Stimulated activated CD4-positive, alpha-beta T cell treated with anti-CD3 and anti-CD28 coated beads, Interleukin-1b, Interleukin-23, amount 100 ng/mL, for 48 hours (primary cell): ENCODE measurements at places on chromosomes 2 and 18.
A peak's percentile ranks its signal among the peaks of the same experiment; 100 is the strongest.

DNA sequence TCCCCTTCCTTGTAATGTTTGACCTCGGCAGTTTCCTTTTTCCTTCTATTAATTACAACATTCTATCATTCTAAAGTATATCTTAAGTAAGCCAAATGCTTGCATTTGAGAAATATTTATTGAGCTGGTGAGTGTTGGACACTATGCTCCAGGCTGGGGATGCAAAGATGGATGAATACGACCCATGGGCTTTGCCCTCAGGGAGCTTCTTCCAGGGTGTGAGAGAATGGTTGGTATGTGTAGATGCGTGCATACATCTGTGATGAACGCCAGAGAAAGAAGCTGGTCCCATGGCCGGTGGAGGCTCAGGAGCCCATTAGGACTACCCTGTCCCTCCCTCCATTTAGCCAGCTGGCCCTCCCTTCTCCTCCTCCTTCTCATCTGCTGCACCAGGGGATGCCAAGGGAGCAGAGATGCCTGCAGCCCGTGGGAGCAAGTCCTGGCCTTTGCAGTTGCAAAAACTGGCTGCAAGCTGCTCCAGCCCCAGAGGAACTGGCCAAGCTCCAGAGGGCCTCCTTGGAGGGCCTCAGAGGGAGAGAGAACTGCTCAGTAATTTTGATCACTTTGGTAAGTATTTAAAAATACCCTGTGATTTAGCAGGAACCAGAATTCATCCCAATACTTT, 65.7 kb upstream of the FOSL2 start:
- DNase-seq: no peak

GRCh38 chr2:13240789-13241487, 524.2 kb downstream of the TRIB2 start:
- no peak for DNase-seq

- no peak for DNase-seq
Observed at GRCh38 chr2:98775146-98775986, 44.4 kb upstream of the MGAT4A start.

- no peak for DNase-seq
Observed at GRCh38 chr2:73350035-73350691, 35.5 kb upstream of the ALMS1 start.

DNA sequence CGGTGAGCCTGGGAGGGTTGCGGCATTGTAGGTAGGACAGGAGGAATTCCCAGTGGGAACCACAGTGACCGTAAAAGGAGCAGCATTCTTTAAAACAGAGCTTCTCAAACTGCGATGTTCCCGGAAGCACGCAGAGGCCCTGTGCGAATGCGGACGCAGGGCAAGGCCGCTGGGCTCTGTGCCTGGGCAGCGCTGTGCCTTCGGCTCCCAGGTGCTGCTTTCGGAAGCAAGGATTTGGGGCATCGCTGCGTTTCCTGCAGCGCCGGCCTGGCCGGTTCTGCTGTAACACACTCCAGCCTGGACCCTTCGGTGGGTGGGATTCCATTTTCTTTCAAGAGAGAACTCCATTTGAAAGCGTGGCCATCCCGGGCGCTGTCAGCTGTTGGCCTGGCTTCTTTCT, 118.6 kb downstream of the PTGR3 start:
- DNase-seq: no peak

GRCh38 chr2:144644549-144644948, 124.6 kb upstream of the ZEB2 start:
- DNase-seq: no peak

DNA sequence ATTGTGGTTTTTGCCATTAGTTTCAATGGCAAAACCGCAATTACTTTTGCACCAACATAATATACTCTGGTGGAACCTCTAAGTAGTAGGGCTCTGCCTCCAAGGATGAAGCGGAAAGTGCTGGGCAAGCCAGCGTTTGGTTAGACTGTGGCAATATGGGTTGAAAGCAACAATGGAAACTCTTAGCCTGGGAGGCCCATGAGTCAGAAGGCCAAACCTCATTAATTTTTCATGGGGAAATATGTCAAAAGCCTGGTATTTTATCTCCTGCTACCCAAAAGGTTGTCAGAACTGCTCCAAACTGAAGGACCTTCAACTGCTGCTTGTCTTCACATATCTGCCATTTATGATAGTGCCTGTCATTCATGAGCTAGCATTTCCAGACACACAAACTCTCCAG, 179.1 kb upstream of the CYP26B1 start:
- DNase-seq: no peak

- no peak for DNase-seq
Observed at GRCh38 chr2:52465287-52465686, 1302.3 kb upstream of the CHAC2 start.

DNA sequence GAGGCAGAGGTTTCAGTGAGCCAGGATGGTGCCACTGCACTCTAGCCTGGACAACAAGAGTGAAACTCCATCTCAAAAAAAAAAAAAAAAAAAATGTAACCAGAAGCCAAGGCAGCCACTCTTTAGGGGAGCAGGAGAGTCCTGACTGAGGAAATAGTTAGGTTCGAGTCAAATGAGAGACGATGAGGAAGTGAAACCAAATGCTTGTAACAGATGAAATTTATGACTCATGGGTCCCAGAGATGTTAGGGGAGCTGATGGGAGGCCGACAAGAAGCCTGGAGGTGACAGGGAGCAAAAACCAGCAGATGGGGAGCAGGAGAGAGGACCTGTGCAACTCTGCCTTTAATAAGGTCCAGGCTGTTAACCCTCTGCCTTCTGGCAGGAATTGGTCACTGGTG, 756.1 kb upstream of the DDX18 start:
- no peak for DNase-seq

DNA sequence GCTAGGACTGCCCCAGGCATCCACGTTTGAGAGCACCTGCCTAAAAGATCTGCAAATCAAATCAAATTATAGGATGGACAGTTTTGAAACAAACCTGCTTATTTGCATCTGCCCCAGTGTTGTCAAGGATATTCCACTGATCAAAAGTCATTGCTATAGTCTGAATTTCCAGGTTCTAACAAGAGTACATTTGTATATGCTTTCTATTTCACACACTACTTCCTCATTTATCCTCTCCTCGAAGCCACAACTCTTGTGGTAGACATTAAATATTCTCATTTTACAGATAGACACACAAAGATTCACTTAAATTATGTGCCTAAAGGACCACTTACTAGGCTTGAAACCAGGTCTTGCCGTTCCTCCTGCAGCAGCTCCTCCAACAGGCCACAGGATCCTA, 11.9 kb upstream of the TET3 start:
- DNase-seq: no peak

- no peak for DNase-seq
Observed at GRCh38 chr2:106839849-106840595, 45.9 kb downstream of the ST6GAL2 start.

GRCh38 chr2:19488009-19488691, 129.7 kb upstream of the OSR1 start:
- DNase-seq: peak; percentile 30

DNA sequence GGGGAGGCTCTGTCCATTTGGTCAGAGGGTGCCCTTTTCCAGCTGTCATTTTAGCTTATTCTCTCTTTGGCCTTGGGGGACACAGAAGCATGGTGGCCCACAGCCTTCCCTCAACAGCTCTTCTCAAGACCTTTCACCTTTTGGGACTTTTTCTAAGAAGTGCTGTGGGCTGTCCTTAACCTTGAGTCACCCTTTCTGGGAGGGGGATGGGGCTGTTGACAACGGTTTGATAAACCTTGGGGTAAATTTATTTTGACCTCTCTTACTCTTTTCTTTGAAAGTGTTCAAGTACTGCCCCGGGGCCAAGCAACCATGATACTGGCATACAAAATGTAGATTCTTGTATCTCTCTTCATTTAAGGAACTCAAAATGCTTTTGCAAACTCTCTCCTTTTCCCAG, 13.7 kb downstream of the IGFBP5 start:
- no peak for DNase-seq

DNA sequence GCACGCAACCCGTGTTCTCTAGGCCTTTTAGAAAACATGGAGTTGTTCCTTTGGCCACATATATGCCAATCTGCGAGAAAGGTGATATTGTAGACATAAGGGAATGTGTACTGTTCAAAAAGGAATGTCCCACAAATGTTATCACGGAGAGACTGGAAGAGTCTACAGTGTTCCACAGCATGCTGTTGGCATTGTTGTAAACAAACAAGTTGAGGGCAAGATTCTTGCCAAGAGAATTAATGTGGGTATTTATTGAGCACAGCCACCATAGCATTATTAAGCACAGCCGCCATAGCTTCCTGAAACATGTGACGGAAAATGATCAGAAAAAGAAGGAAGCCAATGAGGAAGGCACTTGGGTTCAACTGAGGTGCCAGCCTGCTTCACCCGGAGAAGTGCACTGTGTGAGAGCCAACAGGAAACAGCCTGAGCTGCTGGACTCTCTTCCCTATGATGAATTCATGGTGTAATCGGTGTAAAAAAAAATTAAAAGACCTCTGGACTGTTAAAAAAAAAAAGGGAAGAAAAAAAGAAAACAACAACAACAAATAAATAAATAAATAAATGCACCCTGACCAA, 29.0 kb upstream of the REL start:
- no peak for DNase-seq

DNA sequence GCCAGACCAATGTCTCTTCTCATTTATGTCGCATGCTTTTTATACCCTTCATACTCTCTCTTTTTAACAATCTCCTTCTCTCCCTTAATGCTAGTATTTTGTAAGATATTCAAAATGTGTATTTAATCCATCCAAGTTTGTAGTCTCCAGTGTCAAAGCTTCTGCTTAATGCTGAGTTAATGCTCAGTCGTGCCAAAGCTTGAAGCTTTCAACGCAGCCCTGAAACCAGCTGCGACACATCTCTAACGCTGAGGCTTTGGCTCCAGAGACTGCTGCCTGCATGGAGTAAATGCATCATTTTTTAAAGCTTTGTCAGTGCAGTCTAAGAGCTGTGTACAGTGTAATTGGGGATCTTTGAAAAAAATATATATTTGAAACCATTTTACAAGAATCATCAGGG, 2108.8 kb upstream of the PIK3C3 start:
- DNase-seq: no peak

DNA sequence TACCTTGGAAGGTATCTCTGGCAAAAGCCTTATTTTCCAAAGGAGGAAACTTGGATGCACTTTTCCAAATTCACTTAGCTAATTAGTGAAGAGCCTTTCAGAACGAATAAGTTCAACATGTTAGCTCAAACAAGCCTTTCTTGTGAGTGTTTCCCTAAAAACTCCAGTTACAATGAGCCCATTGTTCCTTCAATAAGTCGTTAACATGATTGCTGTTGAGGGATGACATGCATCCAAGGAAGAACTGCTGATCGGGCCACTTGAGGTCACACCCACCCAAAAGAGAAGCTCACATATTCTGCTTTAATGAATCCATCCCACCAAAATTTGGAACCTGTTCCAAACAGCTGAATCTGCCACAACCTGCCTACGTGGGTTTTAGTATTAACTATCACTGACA, 48.1 kb upstream of the SLC35G4 start:
- no peak for DNase-seq

DNA sequence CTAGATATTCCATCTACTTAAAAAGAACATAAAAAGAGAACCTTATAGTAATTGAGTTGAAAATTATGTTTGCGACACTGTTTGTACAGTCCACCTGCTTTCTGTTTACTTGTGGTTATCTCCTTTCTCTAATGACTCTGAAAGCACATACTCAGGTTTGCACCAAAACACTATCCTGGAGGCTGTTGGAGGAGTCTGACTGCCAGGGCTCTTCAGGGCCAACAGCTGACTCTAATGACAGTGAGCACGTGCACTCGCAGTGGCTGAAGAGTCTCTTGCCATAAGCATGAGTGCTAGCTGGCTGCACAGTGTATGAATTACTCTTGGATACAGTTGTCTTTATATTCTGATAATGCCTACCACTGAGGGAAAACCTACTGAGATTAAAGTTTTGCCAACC, 16.7 kb upstream of the GLS start:
- DNase-seq: no peak

- DNase-seq: no peak
Observed at GRCh38 chr2:222239945-222240675, 58.7 kb downstream of the PAX3 start.

DNA sequence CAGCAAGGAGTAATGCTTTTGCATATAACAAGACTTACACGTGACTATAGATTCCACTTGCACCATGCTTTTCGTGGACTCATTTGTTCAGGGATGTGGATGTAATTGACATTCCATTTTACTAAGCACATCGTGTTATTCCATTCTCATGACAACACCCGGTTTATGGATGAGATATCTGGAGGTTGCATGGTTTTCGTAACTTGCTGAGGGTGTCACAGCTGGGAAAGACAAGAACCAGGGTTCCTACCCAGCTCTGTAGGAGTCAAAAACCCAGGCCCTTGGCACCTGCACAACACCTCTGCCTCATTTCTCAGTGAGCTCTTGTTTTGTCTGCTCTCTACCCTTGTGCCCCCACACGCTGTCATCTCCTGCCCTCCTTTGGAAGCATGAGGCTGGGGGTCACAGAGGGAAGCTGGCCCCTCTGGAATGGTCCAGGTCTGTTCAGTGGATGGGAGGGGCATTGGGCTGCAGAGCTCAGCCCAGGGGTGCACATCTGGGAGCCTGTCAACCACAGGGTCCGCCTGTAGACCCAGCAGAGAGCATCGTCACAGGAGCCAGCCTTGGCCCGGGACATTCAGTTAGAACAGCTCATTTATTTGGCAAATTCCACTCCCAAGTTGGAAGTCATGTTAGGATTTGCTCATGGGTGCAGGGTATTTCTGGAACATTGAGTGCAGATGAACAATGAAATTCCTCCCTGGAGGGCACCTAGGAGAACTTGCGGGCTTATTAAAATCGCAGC, 120.1 kb upstream of the TWIST2 start:
- no peak for DNase-seq

GRCh38 chr2:12110074-12110473, 363.6 kb downstream of the LPIN1 start:
- DNase-seq: no peak

DNA sequence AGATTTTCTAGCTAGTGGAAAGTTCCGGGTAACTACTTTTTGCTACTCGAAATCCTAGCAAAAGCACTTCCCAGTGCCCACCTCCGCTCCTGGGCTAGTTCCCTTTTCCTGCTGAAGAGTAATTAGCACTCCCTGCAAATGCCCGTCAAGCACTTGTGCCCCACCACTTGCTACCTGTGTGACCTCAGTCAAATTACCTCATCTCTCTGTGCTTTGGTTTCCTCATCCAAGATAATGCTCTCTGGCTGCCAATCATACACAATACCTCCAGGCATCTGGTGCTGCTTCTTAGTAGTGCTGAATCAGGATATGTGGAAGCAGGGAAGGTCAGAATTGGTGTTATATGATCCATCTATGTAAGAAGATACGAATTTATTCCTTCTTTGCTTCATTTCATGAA, 102.1 kb upstream of the CDCA7 start:
- DNase-seq: no peak

DNA sequence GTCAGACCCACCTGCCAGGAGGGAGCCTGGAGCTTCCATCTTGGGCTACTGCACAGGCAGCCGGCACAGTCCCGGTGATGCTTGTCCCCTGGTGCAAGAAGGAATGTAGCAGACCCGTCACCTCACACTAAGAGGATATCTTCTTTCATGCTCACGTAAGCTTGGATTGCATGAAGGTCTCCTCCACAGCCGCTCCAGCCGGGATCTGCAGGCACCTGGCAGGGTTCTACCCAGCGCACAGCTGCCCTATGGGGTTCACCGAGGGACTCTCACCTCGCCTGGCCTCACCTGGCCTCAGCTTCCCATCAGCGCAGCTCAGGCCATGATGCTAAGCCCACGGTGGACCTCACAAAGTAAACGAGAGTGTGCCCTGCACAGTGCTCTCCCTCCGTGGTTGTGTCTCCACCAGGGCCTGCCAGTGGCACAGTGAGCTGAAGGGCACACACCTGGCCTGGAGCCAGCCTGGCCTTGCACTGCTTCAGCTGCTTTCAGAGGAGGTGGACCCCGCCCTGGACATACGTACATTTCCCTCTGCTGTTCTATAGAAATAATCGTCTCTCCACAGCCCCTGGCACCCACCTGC, 239.1 kb downstream of the SEPTIN10 start:
- no peak for DNase-seq
